ENCODE measurements at places on chromosomes 7 and 10. TPM values are rescaled to one million over a fixed set of nuclear protein-coding genes. Genes with fewer than 3 reads are reported as not detected.

DNA sequence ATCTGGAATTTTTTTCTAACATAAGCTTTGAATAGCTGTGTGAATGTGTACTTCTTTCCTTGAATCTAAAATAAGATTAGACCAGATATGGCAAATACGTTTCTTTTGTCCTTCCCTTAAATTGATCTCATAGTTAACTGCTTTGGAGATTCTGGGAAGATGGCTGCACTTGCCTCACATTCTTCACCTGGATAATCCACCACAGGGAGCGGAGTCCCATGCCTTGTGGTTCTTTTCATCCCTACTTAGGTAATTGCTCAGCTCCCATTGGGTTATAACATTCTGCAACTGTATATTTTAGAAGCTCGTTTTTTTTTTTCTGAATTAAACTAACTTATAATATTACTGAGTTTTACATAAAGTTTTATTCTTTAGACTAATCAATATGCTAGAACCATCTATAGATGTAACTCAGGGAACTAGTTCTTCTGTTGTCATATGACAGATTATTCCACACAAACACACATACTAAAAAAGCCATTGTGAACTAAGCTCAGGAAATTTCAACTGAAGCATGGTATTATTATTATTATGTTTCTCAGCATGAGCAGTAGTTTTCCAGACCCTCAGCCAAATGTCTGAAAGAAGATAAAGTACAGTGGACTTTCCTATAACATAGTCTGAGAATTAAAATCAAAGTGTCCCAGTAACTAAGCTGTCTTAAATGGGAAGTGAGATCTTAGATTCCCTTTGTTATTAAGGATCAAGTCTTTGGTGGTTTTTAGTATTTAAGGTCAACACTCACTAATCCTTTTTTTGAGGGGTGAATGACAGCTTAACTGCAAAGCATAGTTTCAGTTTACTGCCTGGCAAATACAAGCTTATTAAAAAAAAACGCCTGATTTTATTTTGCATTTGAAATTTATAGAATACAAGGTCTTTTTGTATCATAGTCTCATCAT lies 182.3 kb downstream of the PPP1R9A start:
- DNase-seq, result no peak

- DNase-seq, result no peak
Measured at GRCh38 chr10:129825826-129826225, 138.2 kb downstream of the EBF3 start.

GRCh38 chr7:79507131-79507530 lies 53.7 kb upstream of the MAGI2 start:
- DNase-seq, result no peak

- no peak for DNase-seq
Measured at GRCh38 chr7:142647749-142648148, 101.5 kb upstream of the PRSS1 start.

Gene LRIT1
- not detected for total RNA-seq

DNA sequence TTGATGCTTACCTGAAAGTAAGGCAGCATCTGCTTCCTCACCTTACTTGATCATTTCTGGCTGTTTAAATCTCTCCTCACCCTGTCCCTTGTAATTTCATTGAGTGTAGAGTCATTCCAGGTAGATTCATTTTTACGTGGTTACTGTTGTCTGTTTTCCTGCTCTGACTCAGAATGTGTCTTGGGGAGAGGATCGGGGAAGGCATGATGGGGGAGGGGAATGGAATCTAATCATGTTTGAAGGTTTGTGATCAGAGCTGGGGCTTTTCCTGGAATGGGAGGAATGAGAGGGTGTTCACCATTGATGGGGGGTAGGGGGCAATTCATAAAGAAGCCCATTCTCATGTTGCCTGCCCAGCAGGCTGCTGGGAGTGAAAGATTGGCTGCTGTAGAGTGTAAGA lies 18.7 kb downstream of the SEC24C start:
- no peak for DNase-seq

DNA sequence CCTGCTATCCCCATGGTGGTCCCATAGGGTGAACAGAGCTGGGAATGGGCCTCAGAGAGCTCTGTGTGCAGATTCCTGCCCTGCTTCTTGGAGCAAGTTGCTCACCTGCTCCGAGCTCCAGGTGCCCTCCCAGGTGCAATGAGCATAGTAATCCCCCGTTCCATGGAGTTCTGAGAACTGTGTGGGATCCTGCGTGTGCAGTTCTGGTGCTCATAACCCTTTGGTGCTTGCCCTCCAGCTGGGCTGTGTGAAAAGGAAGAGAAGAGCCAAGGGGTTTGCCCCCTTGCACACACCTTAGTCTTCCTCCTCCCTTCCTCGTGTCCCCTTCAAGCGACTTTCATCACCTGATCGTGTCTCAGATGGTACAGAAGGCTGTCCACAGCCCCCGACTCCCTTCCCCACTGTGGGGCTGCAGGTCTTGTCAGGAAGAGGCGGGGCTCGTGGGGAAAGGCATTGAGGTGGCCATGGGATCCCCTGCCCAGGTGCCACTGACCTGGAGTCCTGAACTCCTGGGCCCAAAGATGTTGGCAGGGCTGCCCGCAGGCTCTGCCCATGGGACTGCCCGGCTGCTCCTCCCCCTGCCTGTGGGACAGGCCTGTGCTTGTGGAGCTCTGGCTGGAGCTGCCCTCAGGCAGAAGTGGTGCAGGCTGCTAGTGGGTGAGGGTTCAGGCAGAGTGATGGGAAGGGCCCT lies 21.9 kb upstream of the ZNF488 start:
- peak; percentile 69 for DNase-seq

DNA sequence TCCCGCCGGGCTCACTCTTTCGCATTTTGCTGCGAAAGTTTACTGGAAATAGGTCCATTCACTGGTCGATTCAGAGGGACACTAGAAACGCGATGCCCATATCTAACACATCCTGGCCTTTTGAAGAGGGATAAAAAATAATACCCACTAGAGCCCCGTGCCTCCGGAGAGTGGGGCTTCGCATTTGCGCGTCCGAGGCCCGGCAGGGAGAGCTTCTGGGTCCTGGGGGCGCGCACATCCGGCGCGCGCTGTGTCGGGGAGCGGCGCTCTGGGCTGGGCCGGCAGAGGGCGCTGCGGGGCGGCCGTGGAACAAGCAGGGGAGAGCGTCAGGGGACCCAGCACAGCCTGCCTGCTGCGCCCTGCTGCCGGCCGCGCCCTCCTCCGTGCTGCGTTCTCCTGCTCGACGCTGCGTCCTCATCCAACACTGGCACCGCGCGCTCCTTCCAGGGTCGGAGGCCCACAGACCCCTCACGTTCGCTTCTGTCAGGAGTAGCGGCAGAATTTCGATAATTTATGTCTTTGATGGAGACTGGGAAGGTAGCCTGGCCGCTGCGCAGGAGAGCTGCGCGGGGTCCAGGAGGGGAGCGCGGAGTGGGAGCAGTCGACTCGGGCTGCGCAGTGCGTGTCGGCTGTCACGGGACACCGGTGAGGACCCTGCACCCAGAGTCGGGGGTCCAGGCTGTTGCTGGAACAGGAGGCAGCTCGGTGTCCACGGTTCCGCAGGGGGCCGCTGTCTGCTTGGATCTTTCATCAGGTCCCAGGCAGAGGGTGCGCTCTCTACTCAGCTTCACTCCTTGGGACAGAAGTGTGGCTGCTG lies 41.5 kb upstream of the ZNF32 start:
- peak; percentile 96 for DNase-seq

GRCh38 chr10:5975641-5976473 lies 1.5 kb downstream of the IL15RA start:
- no peak for DNase-seq

Gene PRKG1
- 94.5 TPM for total RNA-seq

DNA sequence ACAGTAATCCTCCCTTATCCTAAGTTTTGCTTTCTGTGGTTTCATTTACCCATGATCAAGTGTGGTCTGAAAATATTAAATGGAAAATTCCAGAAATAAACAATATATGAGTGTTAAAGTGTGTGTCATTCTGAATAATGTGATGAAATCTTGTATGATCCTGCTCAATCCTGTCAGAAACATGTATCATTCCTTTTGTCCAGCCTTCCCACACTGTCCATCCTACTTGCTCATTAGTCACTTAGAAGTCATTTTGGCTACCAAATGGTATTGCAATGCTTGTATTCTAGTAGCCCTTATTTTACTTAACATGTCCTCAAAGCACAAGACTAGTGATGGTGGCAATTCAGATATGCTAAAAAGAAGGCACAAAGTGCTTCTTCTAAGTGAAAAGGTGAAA lies 1211.2 kb upstream of the SORCS1 start:
- no peak for DNase-seq

GRCh38 chr10:1295756-1296480 lies 239.7 kb downstream of the WDR37 start:
- no peak for DNase-seq

- DNase-seq, result no peak
Measured at GRCh38 chr7:140262242-140262903, 85.6 kb upstream of the KDM7A start.

Gene KLF14
- total RNA-seq, result 0.10 TPM

Gene COL1A2
- 2,112 TPM for total RNA-seq

DNA sequence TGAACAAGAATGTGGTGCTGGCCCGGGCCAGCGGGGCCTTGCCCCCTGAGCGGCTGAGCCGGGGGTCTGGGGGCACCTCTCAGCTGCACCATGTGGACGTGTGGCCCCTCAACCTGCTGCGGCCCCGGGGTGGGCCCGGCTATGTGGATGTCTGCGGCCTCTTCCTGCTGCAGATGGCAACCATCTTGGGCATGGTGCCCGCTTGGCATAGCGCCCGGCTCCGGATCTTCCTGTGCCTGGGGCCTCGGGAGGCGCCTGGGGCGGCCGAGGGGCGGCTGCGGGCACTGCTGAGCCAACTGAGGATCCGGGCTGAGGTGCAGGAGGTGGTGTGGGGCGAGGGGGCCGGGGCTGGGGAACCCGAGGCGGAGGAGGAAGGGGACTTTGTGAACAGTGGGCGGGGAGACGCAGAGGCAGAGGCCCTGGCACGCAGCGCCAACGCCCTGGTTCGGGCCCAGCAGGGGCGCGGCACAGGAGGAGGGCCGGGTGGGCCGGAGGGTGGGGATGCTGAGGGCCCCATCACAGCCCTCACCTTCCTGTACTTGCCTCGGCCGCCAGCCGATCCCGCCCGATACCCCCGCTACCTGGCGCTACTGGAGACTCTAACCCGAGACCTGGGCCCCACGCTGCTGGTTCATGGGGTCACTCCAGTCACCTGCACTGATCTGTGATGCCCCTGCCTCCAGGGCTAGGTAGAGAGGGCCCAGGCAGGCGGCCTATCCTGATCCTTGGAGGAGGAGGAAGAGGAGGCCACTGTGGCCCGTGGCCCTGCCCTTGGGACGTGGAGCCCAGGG lies 1.1 kb upstream of the TRIP6 start:
- peak; percentile 95 for DNase-seq

GRCh38 chr7:42625421-42625820 lies 286.4 kb downstream of the C7orf25 start:
- DNase-seq, result no peak

DNA sequence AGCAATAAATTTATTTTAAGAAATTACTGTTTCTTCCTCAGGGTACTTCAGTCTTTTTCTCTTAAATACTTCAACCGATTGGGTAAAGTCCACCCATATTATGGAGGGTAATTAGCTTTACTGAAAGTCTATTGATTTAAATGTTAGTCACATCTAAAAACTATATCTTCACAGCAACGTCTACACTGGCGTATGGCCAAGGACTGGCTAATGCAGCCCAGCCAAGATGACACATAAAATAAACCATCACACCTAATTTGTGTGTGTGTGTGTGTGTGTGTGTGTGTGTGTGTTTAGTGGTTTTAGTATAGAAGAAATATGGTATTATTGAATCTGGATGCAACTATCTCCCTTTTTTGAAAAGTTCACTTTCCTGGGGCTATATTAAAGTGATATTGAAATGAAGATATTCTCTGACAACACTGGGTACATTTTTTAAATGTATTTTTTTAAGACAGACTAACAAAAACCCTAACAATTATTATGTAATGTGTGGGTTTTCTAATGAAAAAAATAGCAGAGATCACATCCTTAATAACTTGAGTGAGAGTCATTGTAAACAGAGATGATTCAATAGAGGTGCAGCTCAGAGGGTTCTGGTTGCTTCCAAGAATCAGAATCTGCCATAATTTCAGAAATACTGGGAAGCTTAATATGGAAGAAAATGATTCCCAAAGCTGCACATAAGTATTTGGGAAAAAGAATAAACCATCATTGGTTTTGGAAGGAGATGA lies 584.2 kb upstream of the MBL2 start:
- no peak for DNase-seq

DNA sequence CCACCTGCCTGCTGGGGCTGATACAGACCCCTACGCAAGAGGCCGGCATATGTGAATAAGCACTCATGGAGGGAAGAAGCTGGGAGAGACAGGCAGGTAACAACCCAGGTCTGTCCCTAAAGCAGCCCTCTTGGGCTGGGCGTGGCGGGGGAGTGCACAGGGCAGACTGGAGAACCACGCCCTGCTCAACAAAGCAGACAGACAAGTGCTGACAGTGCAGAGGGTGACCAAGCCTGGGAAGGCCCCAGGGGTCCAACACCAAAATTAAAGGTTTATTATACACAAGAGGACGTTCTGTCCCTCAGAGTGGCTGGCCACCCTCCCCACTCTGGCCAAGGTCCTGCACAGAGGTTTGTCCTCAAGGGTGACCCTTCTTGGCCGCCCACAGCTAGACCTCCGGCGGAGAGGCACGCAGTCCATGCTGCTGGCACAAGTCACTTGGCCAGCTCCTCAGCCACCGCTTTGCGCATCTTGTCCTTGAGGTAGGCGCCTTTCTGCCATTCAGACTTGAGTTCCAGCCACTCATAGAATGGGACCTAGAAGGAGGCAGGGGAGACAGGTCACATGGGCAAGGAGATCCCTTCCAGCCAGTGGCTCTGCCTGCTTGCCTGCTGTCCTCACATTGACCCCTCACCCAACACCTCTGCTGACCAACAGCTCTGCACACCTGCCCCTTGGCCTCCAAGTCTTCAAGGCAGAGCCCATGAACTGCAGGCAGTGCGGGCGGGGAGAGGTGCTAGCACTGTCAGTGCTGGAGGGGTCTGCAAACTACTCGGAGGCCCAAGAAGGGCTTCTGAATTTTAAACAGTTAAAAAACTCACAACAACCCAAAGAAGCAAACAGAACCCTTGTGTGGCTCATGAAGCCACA lies 11.4 kb upstream of the NACAD start:
- DNase-seq, result peak; percentile 62
